ENCODE measurements at places on chromosomes 7 and 10.

GRCh38 chr10:103706762-103707161 lies 148.6 kb downstream of the SH3PXD2A start:
- DNase-seq: no peak

DNA sequence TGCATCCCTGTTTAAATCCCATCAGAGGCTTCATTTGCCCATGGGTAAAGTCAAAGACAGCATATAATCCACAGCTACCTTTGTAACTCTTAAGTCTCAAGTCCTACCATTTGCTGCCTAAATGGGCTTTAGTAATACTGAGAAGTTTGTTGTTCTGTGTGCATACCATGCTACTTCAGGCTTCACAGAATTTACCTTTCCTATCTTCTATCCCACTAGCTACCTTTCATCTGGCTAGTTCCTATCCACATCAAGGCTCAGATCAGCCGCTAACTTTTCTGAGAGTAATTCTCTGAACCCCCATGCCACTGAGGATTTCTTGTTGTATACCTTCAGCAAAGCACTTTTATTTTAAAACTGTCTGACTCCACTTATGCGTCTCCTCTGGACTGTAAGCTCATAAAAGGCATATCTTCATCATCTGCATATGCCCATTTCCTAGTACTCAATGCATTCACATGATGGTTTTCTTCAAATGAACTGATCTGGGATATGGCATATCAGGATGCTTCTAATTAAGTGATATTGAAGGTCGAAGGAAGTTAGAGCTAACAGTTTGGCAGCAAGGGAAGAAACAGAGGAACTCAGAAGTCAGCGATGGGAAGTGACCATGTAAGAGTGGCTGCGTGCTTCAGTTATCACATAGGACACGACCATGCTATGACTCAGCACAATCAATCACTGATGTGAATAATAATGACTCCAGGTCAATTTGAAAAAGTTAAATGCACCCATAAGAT lies 283.9 kb upstream of the DKK1 start:
- DNase-seq: no peak

DNA sequence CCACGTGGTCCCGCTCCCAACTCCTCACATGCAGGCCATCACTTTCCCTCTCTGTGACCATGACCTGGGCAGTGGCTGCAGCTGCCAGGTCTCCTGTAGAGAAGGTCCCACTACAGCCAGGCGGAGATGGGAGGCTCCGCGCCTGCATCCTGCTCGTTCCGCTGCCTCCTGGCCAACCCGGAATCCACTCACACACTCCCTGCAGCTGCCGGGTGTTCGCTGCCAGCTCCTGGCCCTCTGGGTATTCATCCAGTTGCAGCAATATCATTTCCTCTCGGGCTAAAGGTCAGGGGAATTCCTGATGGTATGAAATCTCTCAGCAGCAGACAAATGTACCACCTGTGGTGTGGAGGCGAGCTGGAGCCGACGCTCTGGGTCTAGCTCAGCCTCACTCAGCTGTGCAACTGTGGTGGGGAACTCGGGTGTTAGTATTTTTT lies 65.7 kb downstream of the TLL2 start:
- DNase-seq: no peak

- no peak for DNase-seq
These were observed 74.5 kb upstream of the LEP start for GRCh38 chr7:128166603-128167041.

- DNase-seq: no peak
These were observed 17.7 kb upstream of the OPALIN start for GRCh38 chr10:96376483-96376882.

GRCh38 chr7:80216996-80217842 lies 82.6 kb downstream of the GNAI1 start:
- DNase-seq: no peak

DNA sequence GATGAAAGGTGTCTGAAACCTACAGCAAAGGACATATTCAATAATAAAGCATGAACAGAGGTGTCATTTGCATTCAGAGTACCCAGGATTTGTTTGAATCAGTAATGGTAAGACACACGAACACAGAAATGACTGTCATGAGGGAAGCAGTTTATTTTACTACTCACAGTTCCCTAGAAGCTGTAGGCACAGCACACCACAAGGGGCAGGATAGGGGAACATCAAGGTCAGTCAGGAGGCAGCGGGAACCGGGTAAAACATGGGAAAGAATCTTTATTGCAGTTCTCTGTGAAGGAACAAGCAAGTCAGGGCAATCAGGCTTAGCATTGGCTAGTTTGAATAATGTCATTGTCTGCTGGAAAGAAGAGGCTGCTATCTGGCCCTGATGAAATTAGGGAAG lies 70.2 kb upstream of the PDSS1 start:
- no peak for DNase-seq

Measured in stimulated activated CD4-positive, alpha-beta T cell treated with anti-CD3 and anti-CD28 coated beads, Interleukin-1b, Interleukin-23, amount 100 ng/mL, for 1 hour (primary cell).